Activated T-helper 1 cell treated with anti-CD3 and anti-CD28 coated beads, Interleukin-2, amount 50 U/mL, for 16 hours (primary cell): ENCODE measurements at places on chromosomes 1 and 21.

DNA sequence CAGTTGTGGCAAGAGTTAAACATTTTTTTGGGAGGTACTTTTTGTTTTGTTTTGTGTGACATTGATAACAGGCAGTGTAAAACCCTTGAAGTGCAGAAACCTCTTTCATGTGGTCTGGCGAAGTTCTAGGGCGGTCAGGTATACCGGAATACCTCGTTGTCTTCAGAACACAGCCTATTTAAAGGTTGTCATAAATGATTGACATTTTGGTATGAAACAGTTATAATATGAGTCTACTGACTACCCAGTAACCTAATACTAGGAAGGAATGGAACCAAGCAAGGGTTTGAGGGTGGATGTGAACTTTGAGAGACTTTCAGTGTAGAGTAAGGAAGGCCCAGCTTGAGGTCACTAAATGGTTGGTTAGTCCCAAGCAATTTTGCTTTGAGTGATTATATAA, 40.5 kb downstream of the PATJ start:
- DNase-seq = peak; percentile 24

GRCh38 chr1:222084048-222084447, 342.2 kb upstream of the DUSP10 start:
- DNase-seq = no peak

DNA sequence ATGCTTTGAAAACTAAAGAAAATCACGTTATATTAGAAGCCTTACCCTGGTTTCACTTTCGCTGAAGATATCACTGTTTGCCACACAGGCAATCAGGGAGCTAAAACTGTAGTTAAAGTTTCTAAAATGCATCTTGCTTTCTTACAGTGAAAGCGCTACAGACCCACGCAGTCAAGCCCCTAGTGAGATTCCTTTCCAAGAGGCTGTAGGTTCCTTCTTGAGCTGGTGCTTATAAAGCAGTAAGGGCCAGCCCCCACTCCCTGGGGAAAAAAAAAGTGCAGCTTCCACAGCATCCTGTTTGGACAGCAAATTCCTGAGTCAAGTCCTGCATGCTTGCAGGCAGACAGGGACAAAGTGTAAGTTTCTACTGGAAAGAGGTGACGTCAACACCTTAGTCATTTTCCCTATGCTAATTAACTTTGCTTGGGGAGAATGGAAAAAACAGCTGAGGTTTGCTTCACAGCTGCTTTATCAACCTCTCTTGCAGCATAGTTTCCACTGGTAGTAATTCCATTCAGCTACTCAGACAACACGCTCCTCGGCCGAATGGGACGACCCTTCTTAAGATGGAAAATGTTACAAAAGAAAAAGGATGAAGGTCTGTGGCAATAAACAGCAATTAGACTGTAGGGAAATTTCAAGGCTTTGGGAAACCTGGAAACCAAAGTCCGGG, 14.7 kb upstream of the KCNE1 start:
- DNase-seq = no peak

- no peak for DNase-seq
Measured at GRCh38 chr1:153343040-153343681, 5.5 kb downstream of the PGLYRP4 start.

- DNase-seq = no peak
Measured at GRCh38 chr1:173545688-173546087, 57.2 kb downstream of the SLC9C2 start.

DNA sequence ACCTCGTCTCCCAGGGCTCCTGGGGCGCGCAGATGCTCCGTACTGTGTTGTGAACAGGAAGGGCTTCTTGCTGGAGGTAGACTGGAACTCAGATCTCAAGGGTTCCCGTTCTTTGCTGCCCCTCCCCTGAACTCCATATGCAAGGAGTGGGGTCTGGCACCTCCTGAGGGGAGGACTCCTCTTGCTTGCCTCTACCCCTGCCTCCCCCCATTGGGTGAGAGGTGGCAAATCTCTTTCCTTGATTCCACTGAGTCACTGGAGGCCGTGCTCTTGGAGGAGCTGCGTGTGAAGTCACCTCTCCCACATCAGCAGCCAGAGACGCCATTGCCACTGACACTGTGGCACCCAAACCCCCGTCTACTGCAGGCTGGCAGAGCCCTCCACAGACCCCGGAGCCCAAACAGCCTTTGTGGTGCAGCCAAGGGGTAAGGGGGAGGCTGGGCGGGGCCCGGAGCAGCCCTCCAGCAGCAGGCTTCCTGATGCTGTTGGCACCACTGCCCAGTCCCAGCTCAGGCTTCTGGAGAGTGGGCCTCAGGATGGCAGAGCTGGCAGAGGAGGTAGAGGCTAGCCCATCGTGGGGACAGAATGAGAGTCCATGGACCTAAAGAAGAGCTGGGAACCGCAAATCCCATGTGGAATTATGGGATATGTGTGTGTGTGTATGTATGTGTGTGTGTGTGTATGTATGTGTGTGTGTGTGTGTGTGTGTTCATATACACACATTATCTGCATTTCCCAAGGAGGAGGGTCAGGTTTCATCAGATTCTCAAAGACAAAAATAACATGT, 104.9 kb upstream of the RUNX3 start:
- no peak for DNase-seq

- DNase-seq = no peak
Measured at GRCh38 chr1:223180731-223181321, 37.8 kb upstream of the TLR5 start.
